ENCODE measurements at places on chromosomes 2 and 18. TPM values are rescaled to one million over a fixed set of nuclear protein-coding genes. Genes with fewer than 3 reads are reported as not detected.

DNA sequence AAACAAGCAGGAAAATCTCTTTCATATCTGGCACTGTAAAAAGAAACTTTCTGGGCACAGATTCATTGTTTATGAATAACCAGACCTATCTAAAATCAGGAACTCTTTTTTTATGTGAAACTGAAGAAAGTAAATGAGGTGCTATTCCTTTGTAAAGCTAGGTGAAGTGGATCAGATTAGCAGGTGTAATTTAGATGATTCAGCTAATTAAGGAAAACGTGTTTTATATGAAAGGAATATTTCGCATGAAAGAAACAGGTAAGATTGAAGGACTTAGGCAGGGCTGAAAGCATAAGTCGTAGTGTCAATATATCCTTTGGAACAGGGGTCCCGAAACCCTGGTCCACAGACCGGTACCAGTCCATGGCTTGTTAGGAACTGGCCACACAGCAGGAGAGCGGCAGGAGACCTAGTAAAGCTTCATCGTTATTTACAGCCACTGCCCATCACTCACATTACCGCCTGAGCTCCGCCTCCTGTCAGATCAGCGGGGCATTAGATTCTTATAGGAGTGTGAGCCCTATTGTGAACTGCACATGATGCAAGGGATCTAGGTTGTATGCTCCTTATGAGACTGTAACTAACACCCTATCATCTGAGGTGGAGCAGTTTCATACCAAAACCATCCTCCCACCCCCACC lies 20.3 kb upstream of the XIRP2 start:
- DNase-seq = no peak

The REG1B gene
- total RNA-seq = not detected

DNA sequence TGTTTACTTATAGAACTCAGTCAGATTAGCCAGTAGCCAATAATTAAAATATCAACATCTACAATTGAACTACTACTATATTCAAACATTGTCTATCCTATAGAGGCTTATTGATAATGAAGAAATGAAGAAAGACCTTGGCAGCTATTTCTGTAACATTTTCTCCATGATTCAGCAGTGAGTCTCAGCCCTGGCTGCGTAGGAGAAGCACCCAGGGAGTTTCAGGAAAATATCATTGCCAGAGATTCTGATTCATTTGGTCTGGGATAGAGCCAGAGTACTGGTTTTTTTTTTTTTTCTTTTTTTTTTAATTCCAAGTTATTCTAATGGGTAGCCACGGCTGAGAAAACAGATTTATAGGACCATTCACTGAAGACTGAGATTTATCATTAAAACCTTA lies 404.8 kb downstream of the TXNL1 start:
- no peak for DNase-seq

- DNase-seq = no peak
These were observed 264.4 kb downstream of the TWIST2 start for GRCh38 chr2:239112127-239112774.

The LDLRAD4 gene
- total RNA-seq = 60.7 TPM

Data from frontal cortex (tissue), 4 donors.